ENCODE measurements at places on chromosomes 3 and 15.

GRCh38 chr3:191593486-191593885, 132.5 kb downstream of the PYDC2 start:
- no peak for DNase-seq

- DNase-seq: no peak
Observed at GRCh38 chr15:90607361-90607760, 77.6 kb downstream of the CRTC3 start.

GRCh38 chr3:29453284-29454001, 172.6 kb downstream of the RBMS3 start:
- DNase-seq: no peak

- DNase-seq: no peak
Observed at GRCh38 chr15:56759450-56759845, 26.1 kb upstream of the ZNF280D start.

DNA sequence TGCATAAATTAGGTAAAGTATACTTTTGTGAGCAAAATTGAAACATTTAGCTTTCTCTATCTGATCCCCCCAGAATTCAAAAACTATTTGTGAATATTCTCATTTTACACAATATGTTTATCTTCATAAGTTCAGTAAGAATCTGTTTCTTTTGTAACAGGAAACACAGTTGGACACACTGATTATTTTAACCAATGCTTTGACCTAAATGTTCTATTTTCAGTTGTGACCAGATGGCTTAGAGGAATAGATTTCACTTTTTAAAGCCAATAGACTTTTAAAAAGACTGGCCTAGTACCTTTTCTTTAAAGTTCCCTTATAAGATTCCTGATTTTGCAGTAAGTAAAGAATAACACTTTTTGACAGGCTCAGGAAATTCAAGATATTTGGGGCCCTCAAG, 74.0 kb upstream of the STRIT1 start:
- DNase-seq: no peak

GRCh38 chr3:163518065-163518464, 1560.2 kb downstream of the SI start:
- DNase-seq: no peak

- no peak for DNase-seq
Observed at GRCh38 chr15:31399544-31400171, 73.0 kb downstream of the KLF13 start.

GRCh38 chr15:59917504-59918157, 86.5 kb upstream of the FOXB1 start:
- DNase-seq: peak; percentile 17

GRCh38 chr3:122030381-122031122, 8.5 kb upstream of the ILDR1 start:
- no peak for DNase-seq

GRCh38 chr3:130846181-130846580, 47.7 kb upstream of the ATP2C1 start:
- no peak for DNase-seq

DNA sequence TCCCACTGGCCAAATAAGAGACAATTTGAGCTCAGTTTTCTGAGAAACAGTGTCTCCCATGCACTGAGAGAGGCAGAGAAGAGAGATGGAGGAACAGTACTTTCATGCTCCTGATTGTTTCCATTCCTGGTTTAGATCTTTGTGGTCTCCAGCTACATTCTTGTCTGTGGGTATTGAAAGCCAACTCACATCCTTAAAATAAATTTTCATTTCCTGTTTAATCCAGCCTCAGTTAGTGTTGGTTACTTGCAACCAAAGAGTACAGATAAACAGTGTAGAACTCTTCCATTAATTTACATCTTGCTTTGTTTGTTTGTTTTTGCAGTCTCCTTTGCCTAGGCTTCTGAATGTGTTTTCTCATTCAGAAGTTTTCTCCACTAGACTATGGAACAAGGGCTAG, 123.7 kb upstream of the CLSTN2 start:
- DNase-seq: no peak

DNA sequence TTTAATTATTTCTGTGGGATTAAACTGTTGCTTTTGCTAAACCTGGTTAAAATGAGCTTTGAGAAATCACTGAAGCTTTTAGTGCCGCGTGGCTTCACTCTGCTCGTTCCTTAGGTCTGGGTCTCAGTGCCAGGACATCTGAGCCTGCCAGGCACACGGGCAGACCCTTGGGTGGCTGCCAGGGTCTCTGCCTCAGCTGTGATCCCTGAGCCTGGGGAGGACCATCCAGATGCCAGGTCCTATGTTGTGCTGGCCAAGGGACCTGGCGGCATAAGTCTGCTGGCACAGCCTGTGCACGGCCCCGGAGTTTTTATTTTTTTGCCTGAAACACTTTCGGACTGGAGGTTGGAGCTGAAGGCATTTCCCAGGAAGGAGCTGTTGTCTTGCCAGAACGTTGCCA, 328.1 kb downstream of the LRTM1 start:
- no peak for DNase-seq

DNA sequence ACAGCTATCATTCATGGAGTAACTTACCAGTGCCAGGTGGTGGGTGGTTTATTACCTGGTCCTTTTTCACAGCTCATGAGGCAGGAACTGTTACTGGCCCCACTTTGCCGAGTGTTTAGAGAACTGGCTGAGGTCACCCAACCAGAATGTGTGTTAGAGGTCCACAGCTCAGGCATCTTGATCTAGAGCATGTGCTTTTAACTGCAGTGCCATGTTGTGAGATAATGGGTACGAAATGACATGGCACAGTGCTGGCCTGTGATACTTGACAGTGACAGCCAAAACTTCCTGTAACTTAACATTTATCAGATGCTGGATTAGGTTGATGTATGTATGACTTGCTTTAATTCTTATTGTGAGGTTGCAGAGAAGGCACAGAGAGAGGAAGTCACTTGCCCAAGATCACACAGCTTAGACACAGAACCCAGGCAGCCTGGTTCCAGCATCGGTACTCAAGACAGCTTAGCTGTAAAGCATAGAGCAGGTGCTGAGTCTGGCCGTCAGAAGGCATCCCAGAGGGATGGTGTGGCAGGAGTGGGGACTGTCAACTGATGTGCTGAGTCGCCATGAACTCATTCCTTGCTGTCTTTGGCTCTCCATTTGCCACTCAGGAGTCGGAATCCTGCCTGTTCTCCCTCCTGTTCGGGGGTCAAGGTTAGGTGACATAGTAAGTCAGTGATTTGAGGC, 9.6 kb downstream of the MCM2 start:
- no peak for DNase-seq

GRCh38 chr3:46127503-46127902, 80.6 kb downstream of the CCR1 start:
- DNase-seq: peak; percentile 58

DNA sequence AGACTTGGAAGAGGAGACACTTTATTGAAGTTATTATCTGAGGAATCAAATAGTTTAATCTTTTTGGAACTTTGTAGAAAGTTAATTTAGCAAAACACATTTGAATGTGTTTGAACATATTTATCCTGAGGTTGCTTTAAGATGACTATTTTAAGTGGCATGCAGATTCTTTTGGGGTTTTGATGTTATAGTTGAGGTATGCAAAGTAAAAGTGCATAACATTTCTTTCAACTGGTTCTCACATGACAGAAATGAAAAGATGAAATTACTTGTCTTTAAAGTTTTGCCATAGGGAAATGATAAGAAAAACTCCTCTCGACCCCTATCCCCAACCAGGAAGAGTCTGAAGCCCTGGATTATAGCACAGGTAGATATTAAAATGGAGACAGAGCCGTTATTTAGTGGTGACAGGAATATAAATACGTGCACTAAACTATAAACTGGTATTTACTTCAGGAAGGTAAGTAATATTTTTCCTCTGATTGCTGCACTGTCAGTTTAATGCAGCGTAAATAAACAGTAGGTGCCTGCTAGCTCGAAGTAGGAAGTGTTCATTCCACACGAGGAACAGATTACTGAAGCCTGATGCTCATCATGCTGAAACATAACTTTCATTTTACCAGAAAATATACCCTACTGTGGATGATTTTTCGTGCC, 15.1 kb upstream of the SATB1 start:
- DNase-seq: no peak

DNA sequence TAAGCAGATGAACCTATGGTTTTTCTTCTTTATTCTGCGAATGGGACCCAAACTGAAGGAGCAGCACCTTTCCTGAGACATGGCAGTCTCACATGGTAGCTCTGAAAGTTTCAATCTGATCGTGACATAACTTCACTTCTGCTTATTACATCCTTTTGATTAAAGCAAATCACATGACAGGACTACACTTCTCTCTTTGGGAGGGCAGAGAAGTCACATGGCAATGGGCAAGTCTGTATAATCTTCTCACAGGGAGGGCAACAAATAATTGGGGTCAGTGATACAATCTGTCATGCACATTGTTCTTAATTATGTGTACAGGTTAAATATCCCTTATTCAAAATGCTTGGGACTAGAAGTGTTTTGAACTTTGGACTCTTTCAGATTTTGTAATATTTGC, 21.6 kb downstream of the NCBP2 start:
- DNase-seq: no peak

DNA sequence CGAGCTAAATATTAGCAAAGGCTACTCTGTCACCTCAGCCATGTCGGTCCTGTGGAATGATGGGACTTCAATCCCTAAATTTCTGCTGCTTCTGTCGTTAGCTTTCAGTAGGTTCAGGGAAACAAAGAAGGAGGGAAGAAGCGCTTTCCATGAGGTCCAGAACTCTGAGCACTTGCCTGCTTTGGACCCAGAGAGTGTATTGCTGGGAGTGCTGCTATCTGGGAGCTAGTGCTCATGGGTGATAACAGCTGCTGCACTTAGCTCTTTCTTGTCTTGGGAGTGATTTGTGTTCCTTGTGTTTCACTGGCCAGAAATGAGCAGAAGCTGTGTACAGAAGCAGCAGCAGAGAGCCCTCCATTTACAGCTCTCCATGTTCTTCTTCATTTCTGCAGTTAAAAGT, 369.8 kb downstream of the DIPK2A start:
- no peak for DNase-seq

GRCh38 chr15:46710401-46710960, 1006.8 kb upstream of the SEMA6D start:
- no peak for DNase-seq

GRCh38 chr15:35834866-35835265, 288.9 kb upstream of the DPH6 start:
- DNase-seq: peak; percentile 61

GRCh38 chr3:40780925-40781406, 256.2 kb downstream of the ZNF621 start:
- DNase-seq: no peak

DNA sequence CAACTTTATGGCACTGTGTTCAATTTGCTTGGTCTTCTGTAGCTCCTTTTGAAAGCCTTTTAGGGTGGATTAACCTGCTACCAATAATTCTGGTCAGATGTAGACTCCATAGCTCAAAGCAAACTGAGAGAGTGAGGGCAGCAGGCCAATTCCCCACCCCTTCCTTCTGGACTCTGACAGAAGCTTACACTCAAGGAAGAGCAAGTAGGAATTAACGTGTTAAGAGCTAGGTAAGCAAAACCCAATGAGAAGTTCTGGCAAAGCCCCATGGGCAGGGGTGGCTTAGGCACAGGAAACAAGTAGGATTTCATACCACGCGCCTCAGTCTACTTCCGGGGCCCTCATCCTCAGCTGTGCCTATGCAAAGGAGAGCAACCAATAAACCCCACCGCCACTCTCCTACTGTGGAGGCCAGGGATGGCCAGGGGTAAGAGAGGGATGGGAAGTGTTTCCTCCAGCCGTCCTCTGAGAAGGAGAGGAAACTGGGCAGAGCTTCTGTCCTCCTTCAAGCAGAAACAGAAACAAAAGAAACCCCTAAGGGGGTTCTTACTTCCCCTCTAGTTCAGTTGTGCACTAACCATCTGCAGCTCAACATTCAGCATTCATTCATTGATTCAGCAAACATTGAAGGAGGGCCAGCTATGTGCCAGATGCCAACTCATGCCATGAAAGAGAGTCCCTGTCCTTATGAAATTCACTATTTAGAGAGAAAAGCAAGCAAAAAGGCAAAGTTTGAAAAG, 12.6 kb downstream of the CCR5 start:
- DNase-seq: no peak

Data from kidney capillary endothelial cell (primary cell).